Activated T-helper 1 cell treated with Interleukin-2 at 50 U/mL for 16 hours (primary cell): ENCODE measurements at places on chromosomes 5 and 9.

DNA sequence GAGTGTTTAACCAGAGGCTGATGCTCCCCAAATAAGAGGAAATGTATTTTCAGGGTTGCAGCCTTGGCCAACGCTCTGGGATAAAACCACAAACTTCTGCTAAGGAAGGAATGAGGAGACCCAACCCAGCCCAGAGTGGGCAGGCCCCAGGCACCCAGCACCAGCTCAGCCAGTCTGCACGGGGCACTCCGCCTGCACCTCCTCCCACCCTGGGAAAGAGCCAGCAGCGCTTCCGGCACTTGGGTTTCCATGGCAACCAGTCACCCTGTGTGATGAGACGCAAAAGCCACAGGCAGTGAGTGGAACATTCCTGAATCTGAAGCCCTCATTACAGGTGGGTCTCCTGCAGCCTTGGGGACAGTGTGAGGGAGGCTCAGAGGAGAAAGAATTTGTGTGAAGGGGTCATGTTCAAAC, 85.2 kb upstream of the ZBTB43 start:
- DNase-seq: peak; percentile 81

DNA sequence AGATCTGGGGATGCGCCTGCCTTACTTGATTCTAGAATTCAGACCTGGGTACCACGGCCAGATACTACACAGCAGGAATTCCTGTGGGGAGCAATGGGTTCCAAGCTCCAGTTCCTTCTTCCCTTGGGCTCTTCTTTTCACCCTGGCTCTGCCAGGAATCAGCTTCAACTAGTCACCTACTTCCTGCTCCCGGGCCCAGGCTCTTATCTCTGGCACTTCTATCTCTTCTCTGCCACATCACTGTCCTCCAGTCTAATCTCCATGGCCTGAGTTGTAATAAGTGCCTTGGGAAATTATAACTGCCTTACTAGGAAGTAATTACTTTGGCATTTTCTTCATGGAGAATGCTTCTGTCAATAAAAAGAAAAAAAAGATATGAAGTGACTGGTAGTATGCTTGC, 26.2 kb upstream of the SERINC5 start:
- no peak for DNase-seq

- no peak for DNase-seq
Observed at GRCh38 chr5:1009359-1010180, 968 bp downstream of the NKD2 start.

DNA sequence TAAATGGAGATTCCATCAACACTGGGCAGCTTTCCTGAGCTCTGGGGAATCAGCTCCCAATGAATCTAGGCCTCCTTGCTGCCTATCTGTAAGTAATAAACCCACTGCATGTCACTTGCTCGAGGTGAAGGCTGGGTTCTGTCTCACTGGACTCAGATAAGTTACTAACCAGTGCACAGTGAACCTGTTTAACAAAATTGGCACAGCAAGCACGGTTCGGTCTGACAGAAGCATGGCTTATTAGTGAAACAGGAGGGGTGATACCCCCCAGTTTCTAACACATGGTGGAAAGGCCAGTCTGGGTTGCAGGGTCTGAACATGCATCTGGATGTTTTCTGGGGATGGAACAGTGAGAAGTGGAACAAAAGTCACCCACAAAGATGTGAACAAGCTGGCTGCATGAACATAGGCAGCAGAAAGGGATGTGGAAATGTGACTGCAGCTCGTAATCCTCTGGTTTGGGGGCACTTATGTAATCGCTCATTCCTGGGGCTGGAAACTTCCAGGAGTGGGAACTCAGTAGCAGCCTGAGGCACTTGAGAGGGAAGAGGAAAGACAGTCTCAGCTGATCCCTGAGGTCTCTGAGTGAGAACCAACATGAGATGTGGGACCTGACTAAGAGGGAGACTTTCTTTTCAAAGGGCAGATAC, 37.7 kb downstream of the UGT3A2 start:
- no peak for DNase-seq

DNA sequence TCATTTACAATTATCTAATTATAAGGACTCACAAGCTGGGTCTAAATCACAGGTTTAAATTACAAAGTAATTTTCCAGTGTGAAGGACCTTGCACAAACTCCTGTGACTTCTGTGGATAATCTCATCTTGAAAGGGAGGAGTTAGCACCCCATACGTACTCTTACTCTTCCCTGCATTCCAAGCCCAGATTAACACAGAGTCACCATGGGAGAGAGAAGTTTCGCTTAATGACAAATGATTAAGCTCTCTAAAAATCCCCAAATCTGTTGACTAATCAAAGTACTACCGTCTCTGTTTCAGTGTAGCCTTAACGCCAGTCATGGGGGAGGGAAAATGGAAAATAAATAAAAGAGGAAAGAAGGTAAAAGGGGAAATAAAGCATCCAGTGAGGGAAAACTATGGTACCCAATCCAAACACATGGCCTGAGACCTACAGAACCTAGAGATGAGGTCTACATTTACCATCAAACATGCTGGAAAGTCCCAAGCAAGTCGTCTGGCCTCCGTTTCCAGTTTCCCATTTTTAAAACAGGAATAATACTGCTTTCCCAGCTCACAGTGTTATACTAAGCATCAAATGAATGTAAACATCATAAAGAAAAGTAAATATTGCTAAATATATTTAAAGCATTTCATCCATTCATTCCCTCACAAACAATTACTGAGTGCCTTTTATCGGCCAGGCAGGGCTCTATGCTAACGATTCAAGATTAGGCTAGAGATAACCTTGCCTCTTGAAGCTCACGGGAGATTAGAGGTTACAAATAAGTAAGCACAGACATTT, 63.2 kb downstream of the PCA3 start:
- no peak for DNase-seq

- DNase-seq: no peak
Observed at GRCh38 chr5:108409786-108410185, 27.9 kb upstream of the FBXL17 start.

DNA sequence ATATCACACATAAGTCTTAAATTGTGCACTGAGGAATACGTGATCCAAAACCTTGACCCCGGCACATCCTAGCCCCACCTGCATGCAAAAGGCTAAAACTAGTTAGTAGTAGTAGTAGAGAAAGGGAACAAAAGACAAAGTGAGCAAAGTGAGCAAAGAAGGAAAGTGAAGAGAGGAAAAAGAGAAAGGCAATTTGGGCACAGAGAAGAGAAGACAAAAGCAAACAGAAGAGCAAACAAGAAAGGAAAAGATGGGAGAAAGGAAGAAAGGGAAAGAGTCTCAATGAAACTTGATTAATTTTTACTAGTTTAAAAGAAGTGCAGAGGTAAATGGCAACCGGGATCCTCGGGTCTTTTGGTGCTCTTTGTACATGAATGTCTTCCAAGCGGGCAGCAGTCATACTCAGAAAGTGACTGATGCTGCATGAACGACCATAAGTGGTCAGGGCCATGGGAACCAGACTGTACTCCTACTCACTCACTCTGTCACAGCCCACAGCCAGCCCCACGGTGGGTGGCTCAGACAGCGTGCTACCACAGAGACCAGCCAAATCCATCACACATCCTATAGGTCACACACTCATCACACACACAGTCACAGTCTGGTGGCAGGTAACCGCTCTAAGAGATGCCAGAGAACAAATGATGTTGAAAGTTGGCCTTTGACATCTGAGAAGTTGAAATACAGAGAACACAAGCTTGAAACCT, 203.9 kb downstream of the FBN2 start:
- no peak for DNase-seq

GRCh38 chr5:73199671-73200070, 26.7 kb downstream of the TMEM174 start:
- no peak for DNase-seq

DNA sequence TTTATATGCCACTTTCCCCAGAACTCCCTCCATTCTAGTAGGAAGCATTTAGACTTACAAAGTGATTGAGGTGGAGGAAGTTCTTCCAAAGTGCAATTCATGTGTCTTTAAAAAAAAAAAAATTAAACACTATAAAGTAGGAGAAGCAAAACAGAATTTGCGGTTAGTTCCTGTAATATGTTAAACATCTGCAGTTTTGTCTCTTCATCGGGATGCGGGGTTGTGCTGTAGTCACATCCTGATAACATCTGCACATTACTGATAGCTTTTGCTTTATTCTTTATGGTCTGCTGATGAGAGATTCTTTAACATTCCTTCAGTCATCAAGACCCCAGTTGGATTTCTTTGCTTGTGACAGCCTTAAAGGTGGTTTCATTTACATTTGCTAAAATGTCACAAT, 694.3 kb downstream of the NR2F1-AS1 start:
- no peak for DNase-seq

DNA sequence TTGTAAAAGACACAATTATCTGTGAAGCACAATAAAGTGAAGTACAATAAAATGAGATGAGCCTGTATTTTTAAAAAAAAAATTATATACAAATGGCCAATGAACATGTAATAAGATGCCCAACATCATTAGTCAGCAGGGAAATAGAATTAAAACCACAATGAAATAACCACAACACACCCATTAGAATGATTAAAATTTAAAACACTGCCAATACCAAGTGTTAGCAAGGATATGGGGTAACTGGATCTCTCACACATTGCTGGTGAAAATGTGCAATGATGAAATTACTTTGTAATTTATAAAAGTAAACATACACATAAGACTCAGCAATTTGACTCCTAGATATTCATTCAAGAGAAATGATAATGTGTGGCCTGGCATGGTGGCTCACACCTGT, 62.8 kb downstream of the SHOC1 start:
- DNase-seq: no peak

GRCh38 chr5:140273401-140273877, 29.5 kb downstream of the PFDN1 start:
- no peak for DNase-seq

- no peak for DNase-seq
Observed at GRCh38 chr5:138472353-138472752, 7.1 kb downstream of the EGR1 start.

DNA sequence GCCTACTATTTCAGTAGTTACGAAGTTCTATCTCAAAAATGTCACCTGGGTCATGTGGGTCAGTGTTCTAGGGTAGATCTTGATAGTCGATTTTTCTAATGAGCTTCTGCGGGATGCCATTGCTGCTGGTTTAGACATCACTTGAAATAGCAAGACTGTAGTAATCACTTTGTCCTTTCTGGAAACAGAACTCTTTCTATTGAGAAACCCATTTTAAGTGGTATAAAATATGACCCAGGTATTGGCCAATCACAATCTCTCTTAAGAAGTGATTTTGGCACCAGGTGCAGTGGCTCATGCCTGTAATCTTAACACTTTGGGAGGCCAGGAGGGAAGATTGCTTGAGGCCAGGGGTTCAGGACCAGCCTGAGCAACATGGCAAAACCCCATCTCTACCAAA, 17.6 kb downstream of the ARRDC3 start:
- DNase-seq: no peak
